ENCODE measurements at places on chromosomes 1 and 21.

GRCh38 chr1:55235722-55236121, 20.6 kb upstream of the USP24 start:
- no peak for DNase-seq

GRCh38 chr1:215895893-215896292, 328.8 kb downstream of the KCTD3 start:
- no peak for DNase-seq

DNA sequence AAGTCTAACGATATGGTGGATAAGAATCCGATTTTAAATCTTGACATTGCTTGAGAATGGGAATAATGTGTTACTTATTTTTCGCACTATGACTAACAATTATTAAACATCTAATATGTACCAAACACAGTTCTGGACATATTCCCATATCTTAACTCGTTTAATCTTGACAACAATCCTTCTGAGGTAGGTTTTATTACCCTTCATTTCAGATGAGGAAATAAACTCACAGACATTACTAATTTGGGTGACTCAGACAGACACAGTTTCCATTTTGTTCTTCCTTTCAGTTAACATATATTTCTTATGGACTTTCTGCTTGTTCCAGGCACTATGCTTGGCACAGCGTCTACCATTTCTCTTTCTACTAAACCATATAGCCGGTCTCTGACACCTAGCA, 244.8 kb downstream of the SMYD3 start:
- no peak for DNase-seq

DNA sequence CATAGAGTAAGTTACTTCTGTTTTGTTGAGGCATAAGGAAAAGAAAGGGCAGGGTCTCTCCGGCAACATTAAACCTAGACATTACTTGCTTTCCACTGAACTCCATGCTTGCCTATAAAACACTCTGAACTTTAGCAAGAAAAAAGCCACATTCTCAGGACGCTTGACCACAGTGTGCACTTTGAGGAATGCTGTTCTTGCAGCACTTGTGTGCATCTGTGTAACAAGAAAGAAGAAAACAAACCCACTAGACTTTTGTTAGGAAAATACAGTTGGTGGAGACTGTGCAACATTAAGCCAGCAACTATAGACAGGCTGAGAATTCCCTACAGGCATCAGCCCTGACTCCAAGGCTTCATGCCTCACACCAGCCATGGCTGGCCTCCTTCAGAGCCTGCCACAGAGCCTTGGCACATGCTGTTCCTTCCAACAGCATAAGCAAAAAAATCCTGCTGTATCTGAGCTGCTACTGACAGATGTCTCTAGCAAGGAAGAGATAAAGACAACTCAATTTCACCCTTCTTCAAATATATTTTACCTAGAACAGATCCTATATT, 5.8 kb downstream of the PDZK1 start:
- DNase-seq: no peak

GRCh38 chr1:11527541-11528452, 48.8 kb downstream of the DISP3 start:
- no peak for DNase-seq

GRCh38 chr1:67627906-67628305, 57.1 kb upstream of the GADD45A start:
- DNase-seq: no peak

DNA sequence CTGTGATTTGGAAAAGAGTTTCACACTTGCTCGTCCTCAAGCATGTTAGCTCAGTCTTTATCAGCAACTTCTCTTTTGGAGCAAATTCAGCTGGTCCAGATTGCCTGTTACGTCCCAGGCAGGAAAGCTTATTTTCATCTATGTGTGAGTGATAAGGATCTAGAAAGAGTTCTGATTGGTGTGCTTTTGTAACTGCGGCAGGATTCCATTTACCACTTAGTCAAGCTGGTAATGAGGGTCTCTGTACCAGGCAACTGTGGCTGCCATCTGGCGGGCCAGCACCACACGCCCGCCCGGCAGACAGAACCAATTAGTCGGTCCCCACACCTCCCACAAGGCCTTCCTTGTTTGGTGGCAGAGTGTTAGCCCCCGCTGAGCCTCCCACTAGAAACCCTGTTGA, 21.0 kb downstream of the C1orf87 start:
- no peak for DNase-seq

DNA sequence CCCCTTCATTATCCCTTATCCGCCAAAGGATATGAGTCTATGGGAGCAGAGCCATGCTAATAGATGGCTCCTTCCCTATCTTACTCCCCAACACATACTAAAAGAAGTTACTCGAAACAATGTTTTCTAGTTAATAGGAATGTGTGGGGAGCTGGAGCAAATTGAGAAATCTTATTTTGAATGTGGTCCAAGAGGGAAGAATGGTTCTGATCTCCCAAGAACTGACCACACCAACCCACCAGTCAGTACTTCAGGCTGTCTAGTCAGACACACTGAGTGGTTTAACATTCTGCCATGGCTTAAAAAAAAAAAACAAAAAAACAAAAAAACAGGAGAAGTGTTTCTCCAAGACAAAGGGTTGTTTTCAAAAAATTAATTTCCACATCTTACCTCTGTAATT, 31.5 kb upstream of the DNASE2B start:
- DNase-seq: no peak

- peak; percentile 85 for DNase-seq
Observed at GRCh38 chr1:27136998-27137542, 17.9 kb downstream of the SLC9A1 start.

- no peak for DNase-seq
Observed at GRCh38 chr1:184075055-184076029, 23.8 kb downstream of the TSEN15 start.

DNA sequence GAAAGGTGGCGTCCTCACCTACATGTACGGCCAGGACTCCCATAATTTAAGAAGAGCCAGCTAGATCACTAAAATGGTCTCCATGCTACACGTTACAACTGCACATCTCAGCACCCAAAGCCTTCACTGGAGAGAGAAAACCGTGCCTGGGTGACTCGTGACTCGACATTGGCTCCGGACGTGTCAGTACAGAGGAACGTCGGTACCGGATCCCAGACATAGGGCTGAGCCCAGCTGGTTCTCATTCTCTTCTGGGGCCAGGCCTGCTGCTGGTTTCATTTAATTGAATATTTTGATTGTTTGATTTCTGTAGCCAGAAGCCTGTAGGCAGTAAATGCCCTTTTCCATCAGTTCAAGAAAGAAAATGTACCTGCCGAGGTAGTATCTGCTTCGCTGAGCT, 93.1 kb downstream of the HHIPL2 start:
- no peak for DNase-seq

GRCh38 chr1:25197235-25197975, 34.9 kb downstream of the SYF2 start:
- DNase-seq: no peak

GRCh38 chr1:21703318-21703963, 34.3 kb upstream of the RAP1GAP start:
- DNase-seq: no peak

- no peak for DNase-seq
Observed at GRCh38 chr1:101308935-101309333, 72.1 kb downstream of the S1PR1 start.

DNA sequence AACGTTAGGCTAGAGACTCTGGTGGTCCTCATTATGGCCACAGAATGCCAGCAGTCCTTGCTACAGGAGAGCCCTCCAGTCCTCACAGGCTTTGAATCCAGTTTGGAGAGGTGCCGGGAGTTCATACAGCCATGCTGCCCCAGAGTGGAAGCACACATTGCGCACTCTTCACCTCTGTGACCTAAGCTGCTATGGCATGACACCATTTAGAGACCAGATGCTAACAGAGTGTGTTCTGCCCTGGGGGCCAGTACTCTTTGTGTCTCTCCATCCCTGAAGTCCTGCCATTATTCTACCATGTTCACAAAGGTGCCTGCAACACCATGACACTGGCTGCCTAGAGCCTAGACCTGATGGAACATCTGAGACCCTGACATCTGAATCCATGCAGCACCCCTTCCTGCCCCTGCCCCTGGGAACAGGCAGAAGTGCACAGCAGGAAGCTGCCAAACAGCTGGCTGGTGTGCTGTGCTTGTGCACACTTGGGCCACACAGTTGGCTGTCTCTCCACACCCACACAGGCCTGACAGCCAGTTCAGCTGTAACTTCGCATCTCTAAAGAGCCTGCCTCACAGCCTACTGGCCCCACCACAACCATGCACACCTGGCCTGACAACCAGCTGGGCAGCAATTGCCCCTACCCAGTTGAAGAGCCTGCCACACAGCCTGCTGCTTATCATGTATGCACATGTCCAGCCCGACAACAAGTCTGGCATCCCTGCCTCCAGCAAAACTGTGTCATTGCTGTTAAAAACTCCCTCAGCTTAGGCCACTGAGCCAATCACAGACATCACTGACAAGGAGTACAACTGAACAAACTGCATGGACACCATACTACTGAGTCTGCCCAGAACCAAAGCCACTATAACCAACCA, 49.1 kb downstream of the MCOLN2 start:
- DNase-seq: no peak

DNA sequence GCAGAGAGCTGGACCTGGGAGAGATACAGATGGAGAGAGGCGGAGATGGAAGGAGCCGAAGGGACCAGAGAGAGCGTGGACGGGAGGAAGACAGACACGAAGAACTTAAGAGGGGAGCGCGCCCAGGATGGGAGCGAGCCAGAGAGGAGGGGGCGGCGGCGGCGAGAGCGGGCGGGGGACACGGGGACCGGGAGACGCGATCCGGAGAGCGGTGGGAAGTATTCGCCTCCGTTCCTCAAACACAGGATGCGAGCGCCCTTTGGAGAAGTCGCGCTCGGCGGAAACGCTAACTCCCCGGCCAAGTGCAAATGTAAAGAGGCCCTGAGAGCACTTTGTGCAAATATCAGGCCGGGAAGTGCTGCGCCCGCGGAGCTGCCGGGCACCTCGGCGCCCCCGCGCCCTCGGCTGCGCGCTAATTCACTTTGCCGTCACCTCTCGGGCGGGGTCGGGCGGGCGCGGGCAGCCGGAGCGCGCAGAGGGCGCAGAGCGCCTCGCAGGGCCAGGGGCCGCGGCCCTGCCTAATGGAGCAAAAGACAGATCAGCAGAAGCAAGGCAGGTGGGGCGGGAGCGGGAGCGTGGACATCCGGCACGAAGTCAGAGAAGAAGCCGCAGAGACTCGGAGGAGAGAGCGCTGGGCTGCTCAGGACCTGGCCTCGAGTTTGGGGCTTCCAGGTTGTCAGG, 281.2 kb downstream of the RRAGC start:
- no peak for DNase-seq

- no peak for DNase-seq
Observed at GRCh38 chr21:44024887-44025353, 12.8 kb downstream of the TRAPPC10 start.

DNA sequence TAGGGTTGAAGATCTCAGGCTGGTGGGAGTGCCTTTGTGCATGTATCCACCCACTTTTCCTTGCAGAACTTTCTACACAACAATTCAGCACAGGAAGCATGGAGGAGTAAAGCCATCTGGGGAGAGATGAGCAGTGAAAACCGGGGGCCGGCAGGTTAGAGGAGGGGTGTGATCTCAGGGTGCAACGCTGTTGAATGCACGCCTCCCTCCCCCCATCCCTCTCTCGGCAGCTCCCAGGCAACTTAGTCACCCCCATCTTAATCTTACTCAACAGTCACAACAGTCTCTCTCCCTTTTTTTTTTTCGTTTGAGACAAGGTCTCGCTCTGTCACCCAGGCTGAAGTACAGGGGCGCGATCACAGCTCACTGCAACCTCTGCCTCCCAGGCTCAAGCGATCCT, 16.6 kb upstream of the ABCG1 start:
- DNase-seq: no peak

- DNase-seq: no peak
Observed at GRCh38 chr1:88746916-88747315, 62.8 kb downstream of the PKN2 start.

DNA sequence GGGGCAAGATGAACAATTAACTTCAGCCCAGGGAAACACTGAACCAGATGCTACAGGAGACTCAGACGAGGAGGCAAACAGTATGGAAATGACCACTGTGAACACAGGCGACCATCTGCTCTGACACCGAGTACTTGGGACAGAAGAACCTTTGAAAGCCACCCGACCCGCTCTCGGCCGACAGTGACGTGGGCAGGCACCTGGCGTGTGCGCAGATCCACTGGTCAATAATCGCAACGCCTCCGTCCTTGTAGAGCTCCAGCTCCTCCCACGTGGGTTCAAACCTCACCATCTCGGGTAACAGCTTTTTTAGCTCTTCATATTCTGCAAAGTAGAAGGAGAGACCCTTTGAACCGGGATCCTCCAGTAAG, 20.3 kb downstream of the POFUT2 start:
- DNase-seq: no peak

DNA sequence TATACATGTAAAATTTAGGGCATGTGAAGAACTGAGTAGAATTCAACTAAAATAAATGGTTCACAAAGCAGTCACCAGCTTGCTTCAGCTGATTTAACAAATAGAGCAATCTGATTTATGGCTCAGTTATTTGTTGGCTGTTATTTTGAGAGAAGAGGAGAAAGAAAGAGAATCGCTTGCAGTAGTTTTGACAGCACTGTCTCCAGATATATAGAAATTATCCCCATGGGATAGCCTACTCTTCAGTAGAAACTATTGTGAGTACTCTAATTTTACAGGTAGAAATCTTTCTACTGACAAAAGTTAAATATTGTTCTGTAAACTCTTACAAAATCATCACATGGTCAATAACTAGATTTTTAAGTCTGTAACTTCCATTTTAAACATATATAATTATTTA, 1098.2 kb downstream of the MRPL39 start:
- no peak for DNase-seq

DNA sequence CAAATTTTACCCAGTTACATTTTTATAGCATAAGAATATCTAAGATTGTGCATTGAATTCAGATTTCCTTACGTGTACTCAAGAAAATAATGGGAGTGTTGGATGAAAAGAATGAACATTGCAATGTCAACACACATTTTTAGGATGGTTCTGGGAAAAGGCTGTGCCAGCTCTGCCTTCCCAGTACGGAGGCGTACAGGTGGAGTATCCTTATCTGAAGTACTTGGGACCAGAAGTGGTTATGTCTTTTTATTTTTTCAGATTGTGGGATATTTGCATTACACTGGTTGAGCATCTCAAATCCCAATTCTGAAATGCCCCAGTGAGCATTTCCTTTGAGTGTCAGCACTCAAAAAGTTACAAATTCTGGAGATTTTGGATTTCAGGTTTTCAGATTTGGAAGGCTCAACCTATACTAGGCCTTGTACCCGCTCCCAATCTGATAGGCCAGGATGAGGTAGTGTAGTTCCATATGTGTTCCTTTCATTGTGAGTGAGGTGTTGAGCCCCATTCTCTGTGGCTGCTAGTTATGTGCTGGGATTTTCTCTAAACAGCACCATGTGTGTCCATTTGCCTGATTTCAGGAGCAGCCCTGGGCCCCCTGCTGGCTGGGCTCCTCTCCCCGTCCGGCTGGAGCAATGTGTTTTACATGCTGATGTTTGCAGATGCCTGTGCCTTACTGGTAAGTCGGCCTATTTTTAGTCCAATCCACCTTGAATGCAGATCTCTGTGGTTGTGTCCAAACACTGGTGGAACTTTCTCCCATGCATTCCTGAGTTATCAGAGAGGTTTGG, 60.8 kb downstream of the SLC37A1 start:
- DNase-seq: no peak

DNA sequence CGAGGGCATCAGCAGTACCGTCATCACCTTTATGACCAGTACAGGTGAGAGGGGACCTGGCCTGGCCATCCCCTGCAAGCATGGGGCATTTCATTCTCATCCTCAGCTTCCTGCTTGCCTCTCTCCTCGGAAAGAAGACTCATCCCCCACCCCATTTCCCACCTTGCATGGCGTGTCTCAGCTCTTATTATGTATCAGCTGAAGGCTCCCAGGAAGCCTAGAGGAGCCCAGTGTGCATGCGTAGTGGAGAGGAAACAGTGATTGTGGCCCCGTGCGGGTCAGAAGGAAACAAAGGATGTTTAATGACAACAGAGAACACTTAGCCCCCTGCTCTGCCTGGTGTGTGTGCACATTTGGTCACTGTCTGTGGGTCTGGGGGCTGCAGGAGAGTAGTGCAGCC, 40.3 kb upstream of the CNTN2 start:
- no peak for DNase-seq
